ENCODE measurements at places on chromosomes 5 and 9.
A peak's percentile ranks its signal among the peaks of the same experiment; 100 is the strongest.

GRCh38 chr5:153515301-153515700, 24.8 kb downstream of the GRIA1 start:
- no peak for DNase-seq

DNA sequence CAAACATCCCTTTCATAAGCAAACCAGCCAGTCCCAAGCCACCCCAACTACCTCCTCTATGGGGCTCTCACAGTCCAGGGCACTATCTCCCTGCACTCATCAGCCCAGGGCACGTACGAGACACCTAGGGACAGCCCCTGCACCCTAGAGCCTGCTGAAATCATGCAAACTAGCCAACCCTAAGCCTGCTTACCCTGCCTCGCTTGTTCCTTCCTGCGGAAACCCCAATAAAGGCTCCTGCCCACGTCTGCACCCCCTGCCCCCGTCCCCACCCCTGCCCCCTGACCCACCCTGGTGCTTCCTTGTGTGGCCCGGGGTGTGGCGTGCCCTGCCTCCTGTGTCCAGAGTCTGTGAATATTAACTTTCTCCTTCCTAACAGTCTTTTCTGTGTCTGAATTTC, 135.9 kb downstream of the GADD45G start:
- no peak for DNase-seq

GRCh38 chr5:30891660-30892059, 301.8 kb upstream of the CDH6 start:
- no peak for DNase-seq

DNA sequence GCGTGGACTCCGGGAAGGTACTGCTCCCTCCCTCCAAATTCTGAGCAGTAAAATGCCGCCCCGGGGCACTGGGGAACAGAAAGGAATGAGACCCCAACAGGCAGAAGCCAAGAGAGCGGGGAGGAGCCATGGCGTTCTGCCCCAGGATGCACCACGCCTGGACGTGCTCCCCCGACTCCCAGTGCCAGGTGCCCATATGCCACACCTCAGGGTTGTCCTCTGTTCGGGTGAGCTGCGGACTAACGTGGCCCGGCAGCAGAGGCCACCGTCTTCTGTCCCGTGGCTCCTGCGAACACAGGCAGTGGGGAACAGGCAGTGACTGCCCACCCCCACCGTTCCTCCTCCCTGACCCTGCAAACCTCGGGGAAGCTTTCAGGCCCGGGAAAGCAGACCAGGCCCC, 4.8 kb downstream of the SURF6 start:
- no peak for DNase-seq

GRCh38 chr9:76528056-76528455, 69.1 kb downstream of the GCNT1 start:
- no peak for DNase-seq

DNA sequence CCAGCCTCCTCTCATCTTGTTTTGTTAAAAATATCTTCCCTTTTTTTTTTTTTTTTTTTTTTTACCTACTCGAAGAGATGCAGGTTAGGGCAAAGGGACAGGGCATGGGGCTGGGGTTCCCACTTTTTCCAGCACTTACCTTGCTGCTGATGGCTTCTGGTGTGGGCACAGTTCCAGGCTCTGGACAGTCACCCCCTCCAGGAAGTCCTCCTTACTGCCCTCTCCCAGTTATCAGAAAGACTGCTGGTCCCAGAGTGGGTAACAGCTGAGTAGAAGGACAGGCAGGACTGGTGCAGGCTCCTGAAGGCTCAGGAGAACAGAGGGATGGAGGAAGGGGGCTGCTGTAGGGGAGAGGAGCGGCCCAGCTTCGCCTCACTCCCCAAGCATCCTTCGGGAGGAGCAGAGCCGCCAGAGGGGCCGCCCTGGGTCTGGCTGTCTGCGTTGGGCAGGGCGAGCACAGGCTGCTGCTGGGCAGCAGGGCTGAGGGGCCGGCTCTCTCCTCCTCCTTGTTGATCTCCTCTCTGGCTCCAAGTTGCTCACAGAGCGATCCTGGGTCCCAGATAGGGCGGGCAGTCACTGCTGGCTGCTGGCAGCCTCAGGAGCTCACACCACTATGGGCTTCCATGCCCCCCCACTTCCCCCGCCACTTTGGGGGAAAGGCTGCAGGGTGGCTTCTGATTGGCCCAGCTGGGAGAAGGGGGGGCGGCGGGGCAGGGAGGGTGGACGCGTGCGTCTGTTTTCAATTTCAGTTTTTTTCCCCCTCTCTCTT, at the start of gene PDGFRB:
TSS of gene PDGFRB (minus strand) at position 588 of the 769 bp plus-strand sequence. CDS start 18,798 bp downstream, outside the sequence.
- DNase-seq: no peak

DNA sequence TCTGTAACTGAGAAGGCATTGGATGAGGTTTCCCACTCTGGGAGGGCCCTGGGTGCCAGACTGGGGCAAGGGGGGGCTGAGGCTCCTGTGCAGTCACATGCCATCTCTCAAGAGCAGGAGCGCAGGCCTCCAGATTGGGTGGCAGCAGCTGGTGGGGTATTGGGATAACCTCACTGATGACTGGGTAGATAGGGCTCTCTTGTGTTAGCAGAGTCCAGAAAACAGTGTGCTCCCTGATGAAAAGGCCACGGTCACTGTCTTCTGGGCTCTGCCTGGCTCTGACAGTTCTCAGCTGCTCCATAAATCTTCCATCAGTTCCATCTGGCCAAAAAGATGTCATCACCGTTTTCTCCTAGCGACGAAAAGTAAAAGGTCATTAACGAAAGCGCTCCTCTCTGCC, 21.8 kb upstream of the NKX2-5 start:
- no peak for DNase-seq

GRCh38 chr5:143102411-143102810, 301.1 kb downstream of the NR3C1 start:
- DNase-seq: no peak

DNA sequence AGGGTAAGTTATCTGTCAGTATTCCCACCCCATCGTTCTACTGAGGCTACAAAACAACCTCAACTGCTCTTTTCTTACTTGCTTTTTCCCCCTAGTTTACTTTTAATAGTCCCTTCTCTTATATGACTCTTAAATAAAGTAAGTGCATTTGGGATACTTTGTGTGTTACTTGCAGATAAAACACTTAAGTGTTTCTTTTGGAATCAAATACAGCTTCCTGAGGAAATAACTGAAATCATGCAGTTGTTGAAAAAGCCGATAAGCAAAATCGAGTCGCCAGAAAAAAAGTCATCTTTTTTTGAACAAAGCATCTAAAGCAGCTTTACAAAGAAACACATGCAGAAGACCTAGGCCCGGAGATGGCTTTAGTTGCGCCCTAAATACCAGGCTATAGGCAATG, 53.5 kb upstream of the EPB41L4A start:
- DNase-seq: no peak

- DNase-seq: no peak
These were observed 19.7 kb downstream of the DNAJA1 start for GRCh38 chr9:33044677-33045282.

DNA sequence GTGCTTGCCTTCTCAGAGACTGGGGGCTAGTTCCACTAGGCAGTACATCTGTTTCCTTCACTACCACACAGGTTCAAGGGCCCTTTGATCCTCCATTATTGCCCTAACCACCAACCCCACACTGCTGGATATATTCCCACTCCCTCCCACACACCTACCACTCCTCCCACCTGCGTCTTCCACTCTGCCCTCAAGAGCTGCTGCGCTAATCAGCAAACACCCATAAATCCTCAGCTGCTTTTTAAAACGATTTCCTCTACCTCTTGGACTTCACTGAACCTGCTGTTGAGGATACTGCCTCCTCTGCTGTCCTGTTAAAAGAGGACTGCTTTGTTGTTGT, 120.9 kb downstream of the MAPKAP1 start:
- no peak for DNase-seq

DNA sequence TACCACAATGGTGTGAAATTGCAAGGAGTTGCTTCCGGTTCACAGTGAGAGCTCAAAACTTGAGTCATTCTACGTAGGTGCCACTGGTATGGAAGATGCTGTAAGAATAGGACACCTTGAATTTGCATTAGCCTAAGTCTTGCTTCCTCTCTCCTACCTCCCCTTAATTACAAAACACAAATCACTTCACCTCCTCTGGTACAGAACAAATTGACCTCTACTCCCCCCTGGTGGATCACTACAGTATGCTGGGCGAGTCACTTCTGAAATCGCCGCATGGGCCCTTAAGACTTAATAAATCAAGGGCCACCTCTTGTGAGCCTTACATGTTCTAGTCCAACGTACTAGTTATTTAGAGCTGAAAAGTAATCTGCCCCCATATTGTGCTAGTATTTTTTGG, 145.3 kb upstream of the SMARCA2 start:
- DNase-seq: no peak

DNA sequence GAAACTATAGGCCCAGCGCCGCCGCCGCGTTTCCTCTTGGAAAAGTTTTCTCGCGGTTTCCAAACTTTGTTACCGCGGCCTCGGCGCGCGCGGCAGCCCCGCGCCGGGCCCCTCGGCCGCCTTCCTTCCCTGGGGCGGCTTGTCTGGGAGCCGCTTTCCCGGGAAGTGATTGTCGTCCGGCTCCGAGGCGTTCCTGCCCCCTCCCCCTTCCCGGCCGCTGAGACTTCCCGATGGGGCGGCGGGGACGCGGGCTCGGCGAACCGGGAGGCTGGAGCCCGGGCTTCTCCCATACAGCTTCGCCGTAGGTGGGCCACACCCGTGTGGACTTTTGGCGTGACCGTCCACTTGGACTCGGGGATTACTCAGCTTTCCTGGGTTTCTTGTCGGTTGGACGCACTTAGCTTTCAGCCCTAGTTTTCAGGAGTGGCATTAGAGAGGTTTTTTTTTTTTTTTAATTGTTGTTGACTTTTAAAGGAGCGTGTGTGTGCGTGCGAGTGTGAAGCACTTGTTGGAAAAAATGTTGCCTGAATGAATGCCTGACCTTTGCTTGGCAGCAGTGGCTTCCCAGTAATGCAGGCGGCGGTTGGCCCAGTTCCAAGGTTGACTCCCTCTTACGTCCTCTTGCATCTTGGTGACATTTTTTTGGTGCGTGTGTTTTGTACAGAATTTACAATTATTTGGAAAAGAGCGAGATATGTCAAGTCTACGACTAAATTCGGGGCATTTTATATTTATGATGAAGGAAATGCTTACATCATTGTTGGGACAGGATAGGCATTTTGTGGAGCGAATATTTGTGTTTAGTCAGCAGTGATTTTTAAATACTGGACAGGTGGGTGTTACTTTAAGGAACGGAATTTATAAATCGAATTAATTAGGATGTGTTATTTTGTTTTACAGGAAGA, 821 bp downstream of the CTNNA1 start:
- no peak for DNase-seq

- DNase-seq: no peak
These were observed 47.7 kb upstream of the TMC1 start for GRCh38 chr9:72473474-72474261.

- DNase-seq: no peak
These were observed 2.0 kb downstream of the PITX1 start for GRCh38 chr5:135031813-135032694.

DNA sequence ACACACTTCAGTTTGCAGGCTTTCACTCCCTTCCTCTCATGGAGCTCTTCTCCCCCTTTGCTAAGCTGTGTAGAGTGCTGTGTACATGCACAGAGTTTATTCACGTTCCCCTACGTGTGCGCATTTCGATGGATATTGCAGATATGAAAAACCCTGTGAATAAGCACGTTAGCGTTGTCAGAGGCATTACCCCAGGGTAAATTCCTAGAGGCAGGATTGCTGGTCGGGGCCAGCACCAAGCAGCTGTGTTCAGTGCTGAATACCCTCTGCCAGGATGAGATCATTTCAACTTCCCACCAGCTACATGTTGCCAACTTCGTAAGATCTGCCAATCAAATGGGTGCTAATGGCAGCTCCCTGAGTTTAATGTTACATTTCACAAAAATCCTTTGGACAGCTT, 172.3 kb upstream of the PPP1R26 start:
- no peak for DNase-seq

GRCh38 chr5:77873239-77873638, 97.1 kb upstream of the TBCA start:
- no peak for DNase-seq

DNA sequence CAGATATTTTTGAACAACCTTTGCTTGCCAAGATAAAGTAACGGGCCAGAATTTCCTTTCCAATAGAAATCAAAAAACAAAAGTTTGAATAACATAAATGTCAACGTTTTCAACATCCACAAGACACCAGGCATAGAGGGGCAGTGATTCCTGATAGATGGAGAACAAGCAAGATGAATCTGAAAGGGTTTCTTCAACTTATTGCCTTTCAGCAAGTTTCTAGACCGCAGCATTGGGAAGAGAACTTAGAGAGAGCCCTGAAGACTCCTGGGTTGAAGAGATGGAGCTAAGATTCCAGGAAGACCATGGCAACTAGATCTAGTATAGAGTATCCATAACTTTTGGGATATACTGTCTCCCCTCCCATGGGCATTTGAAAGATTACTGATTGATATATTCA, 751.4 kb upstream of the CTNND2 start:
- DNase-seq: no peak

GRCh38 chr9:118929287-118929686, 439.9 kb downstream of the BRINP1 start:
- no peak for DNase-seq

DNA sequence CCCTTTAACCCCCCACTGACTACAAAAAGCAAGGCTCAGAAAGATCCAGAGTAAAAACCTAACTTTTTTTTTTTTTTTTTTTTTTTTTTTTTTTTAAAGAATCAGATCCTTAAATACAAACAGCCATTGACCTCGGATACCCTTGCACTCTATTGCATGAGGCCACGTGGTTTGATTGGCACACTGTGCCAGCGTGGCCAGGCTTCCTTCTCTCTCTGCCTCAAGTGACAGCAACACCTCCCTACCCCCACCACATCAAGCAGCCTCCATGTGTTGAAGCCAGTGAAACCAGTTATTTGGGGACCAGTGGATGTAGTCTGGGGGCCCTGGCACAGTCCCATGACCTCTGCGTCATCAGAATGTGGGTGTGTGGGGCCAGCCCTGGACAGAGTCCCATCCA, 71.4 kb downstream of the OTULIN start:
- no peak for DNase-seq

DNA sequence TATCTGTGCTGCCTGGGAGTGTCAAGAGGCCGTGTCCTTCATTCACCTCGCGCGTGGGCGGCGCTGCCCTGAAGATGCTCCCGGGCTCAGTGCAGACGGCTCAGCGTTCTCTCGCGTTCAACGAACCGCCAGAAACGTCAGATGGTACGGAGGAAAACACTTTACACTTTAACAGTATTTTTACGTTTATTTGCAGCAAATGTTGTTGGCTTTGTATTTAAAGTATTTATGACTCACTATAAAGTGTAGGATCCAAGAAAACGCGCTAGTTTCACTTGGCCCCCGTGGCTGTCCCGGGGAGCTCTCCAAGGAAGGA, 544 bp upstream of the ERCC6L2 start:
- DNase-seq: peak; percentile 26
